ENCODE measurements at places on chromosomes 13 and 19.

- DNase-seq, result no peak
Observed at GRCh38 chr19:42105368-42105767, 26.9 kb downstream of the POU2F2 start.

GRCh38 chr19:14394167-14394566 is 12.9 kb downstream of the ADGRE5 start:
- no peak for DNase-seq

- peak; percentile 30 for DNase-seq
Observed at GRCh38 chr19:5339198-5339949, 1.2 kb downstream of the PTPRS start.

GRCh38 chr13:75877071-75877470 is 240.9 kb downstream of the LMO7 start:
- DNase-seq, result no peak

DNA sequence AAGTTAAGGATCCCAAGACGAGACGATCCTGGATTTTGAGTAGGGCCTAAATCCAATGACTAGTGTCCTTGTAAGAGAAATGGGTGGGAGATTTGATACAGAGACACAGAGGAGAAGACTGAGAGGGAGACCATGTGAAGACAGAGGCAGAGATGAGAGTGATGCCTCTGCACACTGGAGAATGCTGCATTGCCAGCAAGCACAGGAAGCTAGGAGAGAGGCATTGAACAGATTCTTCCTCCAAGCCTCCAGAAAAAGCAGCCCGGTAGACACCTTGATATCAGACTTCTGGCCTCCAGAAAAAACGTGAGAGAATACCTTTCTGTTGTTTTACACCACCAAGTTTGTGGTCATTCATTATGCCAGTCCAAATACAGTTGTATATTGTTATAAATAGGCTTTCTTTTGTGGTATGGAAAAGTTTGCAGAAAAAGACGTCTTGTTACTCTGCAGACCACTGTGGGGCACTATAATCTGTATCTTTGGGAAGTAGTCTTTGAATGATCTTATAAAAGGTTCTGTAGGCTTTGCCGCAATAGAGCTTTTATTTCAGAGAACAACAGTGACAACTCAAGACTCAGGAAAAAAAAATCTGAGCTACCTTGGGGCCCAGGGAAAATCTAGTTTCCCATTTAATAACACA is 17.9 kb upstream of the RFC3 start:
- DNase-seq, result no peak
